Skin of body (tissue), 3 donors: ENCODE measurements at places on chromosomes 7 and 10. TPM values are rescaled to one million over a fixed set of nuclear protein-coding genes. Genes with fewer than 3 reads are reported as not detected.

Gene PRRT4
- total RNA-seq, result 4.1 TPM

Gene GPER1
- 1.6 TPM for total RNA-seq

Gene CACNB2
- total RNA-seq, result 2.6 TPM

Gene ACTL6B
- total RNA-seq, result not detected

Gene FRAT1
- total RNA-seq, result 1.1 TPM

Gene IFIT1B
- 4.9 TPM for total RNA-seq

Gene SEC31B
- total RNA-seq, result 5.8 TPM

Gene GPR141
- total RNA-seq, result 5.7 TPM

Gene ACHE
- total RNA-seq, result 9.8 TPM

Gene SLC13A4
- 0.10 TPM for total RNA-seq

Gene TAS2R41
- total RNA-seq, result not detected

Gene PAX4
- not detected for total RNA-seq

Gene FOXI2
- total RNA-seq, result 0.20 TPM

Gene PAPOLB
- total RNA-seq, result 0.30 TPM

Gene BBS9
- total RNA-seq, result 40.5 TPM

Gene ITPRID1
- 1.8 TPM for total RNA-seq

Gene RBM28
- total RNA-seq, result 23.2 TPM

Gene ZNF365
- total RNA-seq, result 2.7 TPM
